ENCODE measurements at places on chromosomes 4 and X.

GRCh38 chrX:112846187-112846586 is 5.6 kb upstream of the AMOT start:
- no peak for DNase-seq

DNA sequence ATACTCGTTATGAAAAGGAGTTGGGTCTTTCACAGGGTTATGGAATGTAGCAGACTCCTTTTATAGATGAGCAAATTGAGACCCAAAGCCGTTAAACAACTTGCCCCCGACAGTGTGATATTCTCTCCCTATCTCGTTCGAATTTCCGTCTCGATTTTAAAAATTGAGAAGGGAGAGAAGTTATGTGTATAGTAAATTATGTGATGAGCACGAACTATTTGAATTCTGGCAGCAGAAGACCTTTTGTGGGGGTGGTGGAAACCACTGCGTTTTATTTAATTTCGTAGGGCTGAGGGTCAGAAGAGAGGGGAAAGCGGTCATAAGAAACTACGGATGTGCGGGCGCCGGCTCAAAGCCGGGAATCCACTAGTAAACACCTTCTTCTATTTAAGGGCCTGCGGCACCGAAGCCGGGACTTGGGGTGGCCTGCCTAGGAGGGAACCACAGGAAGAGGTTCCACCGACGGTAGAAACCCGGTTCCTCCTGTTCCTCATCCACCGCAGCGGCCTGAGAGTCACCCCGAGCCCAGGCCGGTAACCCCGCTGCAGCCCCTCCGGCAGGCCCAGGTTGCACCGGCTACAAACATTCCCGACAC is 1.5 kb upstream of the DDX3X start:
- no peak for DNase-seq

- no peak for DNase-seq
These were observed 53.7 kb downstream of the TAB3 start for GRCh38 chrX:30835373-30835772.

DNA sequence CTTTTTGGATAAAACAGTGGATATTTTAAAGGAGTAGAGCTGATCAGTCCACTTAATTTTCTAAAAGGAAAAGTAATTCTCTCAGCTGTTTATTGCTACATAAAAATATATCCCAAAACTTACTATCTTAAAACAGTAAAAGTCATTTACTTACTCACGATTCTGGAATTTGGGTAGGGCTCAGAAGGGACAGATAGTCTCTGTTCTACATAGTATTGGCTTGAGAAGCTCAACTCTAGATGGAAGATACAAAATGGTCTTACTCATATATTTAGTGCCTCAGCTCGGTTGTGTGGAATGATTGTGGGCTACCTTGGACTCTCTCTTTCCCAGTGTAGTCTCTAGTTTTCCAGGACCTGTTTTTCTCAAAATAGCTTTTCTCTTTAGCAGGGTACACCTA is 691.5 kb upstream of the POU3F4 start:
- no peak for DNase-seq

DNA sequence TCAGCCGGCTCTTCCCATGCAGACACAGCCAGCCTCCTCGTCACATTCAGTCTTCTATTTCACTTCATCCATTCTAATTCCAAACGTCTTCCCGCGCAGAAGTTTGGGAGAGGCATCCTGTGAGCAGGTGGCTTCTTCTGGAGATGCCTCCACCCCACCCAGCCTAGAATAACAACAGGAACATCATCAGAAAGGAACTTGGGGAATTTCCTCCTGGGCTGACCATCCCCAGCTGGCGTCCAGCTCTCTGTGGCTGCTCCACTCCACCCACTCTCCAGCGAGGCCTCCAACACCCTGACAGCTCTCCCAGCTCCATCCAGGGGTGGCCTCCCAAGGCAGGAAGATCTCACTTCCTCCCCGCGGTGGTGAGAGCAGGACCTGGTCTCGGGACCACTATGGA is 5.5 kb upstream of the C4orf50 start:
- DNase-seq, result no peak

DNA sequence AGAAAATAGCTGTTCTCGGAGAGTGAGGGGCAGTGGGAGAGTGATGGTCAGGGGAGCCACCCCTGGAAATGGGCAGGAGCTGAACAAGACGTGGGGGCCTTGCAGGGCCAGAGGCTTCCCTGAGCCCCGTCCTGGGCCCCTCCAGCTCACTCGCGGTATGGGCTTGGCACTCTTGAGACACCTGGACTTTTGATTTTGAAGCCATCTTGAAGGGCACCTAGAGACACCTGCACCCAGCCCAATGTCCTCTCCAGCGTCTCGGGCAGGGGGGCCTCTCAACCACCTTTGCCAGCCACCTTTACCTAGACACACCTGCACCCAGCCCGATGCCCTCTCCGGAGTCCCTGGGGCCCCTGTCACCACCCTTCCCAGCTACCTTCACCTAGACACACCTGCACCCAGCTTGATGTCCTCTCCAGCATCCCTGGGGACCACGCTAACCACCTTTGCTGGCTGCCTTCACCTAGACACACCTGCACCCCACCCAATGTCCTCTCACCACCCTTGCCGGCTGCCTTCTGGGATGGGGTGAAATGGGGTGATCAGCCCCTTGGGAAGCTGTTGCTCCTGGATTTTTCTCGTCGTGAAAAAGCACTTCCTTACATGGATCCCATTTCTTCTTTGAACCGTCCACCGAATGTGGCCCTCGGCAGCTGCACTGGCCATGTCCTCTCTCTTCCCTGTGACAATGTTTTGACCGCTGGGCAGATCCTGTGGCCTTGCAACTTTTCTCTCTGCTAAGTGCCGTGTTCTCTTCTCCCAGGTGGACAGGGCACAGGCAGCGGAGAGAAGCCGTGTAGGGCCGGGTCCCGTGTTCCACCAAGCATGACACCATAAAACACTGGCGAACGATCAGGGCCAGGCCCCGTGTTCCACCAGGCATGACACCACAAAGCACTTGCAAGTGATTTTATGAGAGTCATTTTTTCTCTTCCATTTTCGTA is 47.5 kb downstream of the CPZ start:
- no peak for DNase-seq

DNA sequence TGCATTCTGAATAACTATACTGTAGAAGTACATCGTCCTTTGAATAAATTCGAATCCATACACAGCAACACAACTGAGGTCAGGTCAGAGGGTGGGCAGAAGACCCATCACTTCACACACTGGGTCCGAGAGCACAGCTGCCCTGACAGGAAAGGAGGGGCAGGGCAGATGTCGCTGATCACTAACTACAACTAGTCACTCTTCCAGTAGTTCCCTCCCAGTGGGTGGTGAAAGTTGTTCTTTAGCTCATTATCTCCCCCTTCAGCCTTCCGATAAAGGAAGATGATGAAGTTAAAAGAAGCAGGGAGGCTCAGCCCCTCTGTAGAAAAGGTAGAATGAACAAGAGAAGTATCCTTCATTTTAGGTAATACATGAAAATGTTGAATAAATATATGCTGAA is 278.9 kb downstream of the INPP4B start:
- DNase-seq, result peak; percentile 29

GRCh38 chr4:154526151-154526550 is 24.0 kb downstream of the PLRG1 start:
- DNase-seq, result no peak

DNA sequence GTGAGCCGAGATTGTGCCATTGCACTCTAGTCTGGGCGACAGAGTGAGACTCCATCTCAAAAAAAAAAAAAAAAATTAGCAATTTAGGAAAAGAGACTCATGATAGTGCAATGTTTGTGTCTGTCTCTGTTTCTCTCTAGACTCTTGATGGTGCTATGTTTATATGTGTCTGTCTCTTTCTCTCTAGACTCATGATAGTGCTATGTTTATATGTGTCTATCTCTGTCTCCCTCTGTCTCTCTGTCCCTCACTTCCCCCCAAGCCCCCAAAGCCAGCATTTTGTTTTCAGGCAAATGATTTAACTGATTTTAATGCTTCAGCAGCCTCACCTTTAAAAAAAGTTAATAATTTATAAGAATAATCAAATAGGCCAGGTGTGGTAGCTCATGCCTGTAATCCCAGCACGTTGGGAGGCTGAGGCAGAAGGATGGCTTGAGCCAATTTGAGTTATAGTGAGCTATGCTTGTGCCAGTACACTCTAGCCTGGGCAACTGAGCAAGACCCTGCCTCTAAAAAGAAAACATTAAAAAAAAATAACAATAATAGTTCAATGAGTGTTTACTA is 6.9 kb downstream of the MOB1B start:
- DNase-seq, result no peak

GRCh38 chr4:181957088-181957487 is 286.1 kb upstream of the TENM3 start:
- no peak for DNase-seq

DNA sequence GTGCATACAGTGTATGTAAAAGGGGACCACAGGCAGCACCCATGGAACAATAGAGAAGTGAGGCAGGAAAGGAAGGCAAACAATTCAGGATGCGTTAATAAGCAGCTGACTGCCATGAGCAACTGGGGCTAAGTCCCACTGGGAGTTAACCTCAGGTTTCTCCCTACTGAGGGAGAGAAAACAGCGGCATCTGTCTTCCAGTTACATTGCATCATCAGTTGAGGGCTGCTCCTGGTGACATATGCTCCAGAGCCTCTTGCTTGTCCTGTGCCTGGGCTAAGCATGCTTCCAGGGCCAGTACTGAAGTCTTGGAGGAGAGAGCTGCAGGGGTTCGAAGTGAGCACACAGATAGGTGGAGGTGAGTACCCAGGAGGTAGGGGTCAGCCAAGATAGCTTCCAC is 24.3 kb downstream of the RAI2 start:
- DNase-seq, result no peak

- DNase-seq, result no peak
These were observed 413 bp downstream of the PDK3 start for GRCh38 chrX:24465532-24465865.

DNA sequence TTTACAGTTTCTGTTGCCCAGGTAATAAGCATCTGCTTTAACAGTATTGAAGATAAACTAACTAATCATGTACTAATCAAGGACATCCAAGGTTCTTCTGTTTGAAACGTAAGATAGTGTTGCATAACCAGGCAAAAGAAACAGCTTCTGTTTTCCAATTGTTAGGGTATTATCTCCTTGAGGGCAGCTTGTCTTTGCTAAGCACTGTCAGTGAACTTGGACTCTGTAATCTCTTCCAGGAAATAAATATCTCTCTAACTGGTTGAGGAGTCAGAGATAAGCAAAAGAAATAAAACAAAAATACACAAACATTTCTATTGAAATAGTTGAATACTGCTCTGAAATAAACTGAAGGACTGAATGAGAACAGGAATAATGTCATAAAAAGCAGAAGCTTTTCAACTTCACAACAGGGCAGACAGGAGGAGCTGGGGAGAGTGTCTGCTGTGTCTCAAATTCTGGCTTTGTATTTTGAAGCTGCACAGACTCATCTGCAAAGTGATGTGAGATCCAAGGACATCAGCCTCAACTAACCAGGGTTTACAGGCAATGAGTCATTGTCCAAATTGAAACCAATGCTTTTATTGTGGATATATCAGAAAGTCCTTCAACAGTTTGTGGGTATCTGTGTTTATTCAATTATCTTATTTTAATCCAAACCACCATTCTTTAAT is 1253.0 kb upstream of the PCDH7 start:
- no peak for DNase-seq

GRCh38 chr4:40910706-40911105 is 161.0 kb downstream of the NSUN7 start:
- DNase-seq, result no peak

DNA sequence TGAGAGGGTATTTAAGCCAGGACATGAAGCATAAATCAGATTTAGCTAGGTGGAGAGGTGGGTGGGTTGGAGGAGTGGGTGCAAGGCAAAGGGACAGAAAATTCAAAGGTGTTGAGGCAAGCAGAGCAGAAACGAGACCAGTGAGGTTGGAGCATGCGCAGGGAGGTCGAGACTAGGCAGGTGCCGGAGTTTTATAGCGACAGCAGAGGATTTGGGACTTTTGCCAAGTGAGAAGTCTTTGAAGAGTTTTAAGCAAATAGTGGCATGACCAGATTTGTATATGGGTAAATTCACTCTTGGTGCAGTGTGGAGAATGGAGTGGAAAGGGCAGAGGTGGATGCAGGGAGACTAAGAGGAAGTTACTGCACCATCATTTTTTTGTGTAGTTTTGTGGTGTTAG is 107.0 kb upstream of the TLR2 start:
- DNase-seq, result no peak

- no peak for DNase-seq
These were observed 223.4 kb upstream of the PRPS2 start for GRCh38 chrX:12567857-12568256.

DNA sequence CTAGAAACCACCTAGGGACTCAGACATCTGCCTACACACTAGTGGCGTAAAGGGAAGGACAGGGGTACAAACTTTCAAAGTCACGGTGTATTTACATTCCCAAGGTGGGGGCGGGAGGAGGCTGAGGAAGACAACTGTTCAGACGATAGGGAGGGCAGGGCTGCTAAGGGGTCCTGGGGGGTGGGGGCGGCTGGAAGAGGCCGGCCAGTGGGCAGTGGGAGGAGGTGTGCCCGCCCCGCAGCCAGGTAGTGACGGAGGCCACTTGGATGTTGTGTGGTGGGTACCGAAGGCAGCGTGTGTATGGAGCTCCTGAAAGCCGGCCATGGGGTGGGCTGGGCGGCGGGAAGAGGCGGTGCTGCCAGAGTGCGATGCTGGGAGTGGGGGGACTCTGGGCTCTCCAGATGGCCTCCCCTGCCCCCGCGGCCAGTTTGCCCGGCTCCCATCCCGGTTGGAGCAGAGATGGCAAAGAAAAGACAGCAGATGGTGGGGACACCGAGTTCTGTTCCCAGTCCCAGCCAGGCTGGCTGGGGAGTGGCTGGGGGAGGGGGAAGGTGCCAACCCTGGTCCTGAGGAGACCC is 24.2 kb downstream of the L1CAM start:
- no peak for DNase-seq

DNA sequence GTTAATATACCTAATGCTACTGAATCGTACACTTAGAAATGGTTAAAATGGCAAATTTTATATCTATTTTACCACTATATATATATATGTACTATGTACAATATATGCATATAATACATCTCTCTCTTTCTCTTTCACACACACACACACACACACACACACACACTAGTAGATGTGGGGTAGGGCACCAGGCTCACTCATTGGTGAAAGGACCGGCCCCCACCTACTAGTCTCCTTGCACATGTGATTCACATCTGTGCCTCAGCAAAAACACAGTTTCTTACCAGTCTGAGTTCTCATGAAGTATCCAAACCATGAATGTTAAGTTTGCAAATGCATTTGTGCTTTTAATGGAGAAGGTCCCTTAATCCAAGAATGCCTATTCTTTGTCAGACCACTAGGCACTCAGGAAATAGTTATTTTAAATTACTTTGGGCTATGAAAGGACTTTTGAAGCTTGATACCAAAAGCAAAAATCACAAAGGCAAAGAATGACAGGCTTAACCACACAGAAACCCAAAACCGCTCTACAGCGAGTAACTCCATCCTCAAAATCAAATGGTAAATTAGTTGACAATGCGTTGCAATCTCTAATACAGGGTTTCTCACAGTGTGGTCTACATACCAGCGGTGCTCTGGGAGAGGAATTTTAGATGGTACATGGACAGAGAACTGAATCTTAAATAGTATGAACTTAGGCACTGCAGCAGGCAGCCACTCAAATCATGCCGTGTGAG is 5.8 kb downstream of the TSC22D3 start:
- DNase-seq, result no peak
